ENCODE measurements at places on chromosomes 6 and 20.

- H3K4me3 ChIP-seq: no peak overlapping the region
- no peak overlapping the region for H3K27ac ChIP-seq
- no peaks in the 10 kb centered on the region for H3K36me3 ChIP-seq
- H3K4me1 ChIP-seq: peaks cover 12% of the 10 kb centered on the region
These were observed 108.1 kb downstream of the BCKDHB start for GRCh38 chr6:80214436-80215022.

GRCh38 chr6:105789935-105790334, 296.2 kb upstream of the PRDM1 start:
- H3K36me3 ChIP-seq: peaks cover 10% of the 10 kb centered on the region
- no peak for DNase-seq
- peaks cover 83% of the 10 kb centered on the region for H3K4me1 ChIP-seq
- H3K27me3 ChIP-seq: no peaks in the 10 kb centered on the region
- no peak overlapping the region for H3K27ac ChIP-seq

DNA sequence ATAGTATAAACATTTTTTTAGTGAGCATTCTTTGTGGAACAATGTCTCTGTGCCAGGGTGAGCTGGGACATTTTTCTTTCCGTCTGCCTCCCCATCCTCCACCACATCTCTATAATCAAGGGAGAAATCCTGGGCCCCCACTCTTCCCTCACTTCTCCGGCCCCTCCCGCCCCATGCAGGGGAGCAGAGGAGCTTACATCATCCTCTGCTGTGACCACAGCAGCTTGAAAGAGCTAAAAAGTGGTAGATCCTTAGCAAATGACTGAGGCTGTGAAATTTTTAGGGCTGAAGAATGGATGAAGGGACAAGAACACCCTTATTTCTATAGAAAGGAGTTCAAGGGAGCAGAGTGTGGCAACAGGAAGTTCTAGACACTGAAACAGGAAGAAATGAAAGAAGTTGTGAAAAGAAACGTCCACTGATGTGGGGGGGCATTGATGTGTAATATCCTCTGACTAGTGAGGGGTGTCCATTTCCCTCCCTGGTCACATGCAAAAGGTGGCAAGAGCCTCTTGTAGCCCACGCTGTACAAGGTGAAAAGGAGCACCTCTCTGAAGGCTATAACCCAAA, 380.3 kb upstream of the JARID2 start:
- H3K27ac ChIP-seq: peak overlapping the region; percentile 3
- no peak overlapping the region for H3K4me3 ChIP-seq
- no peaks in the 10 kb centered on the region for H3K27me3 ChIP-seq
- peaks cover 28% of the 10 kb centered on the region for H3K4me1 ChIP-seq

- DNase-seq: no peak
- H3K4me3 ChIP-seq: no peak overlapping the region
- H3K36me3 ChIP-seq: peaks cover 4% of the 10 kb centered on the region
- H3K27ac ChIP-seq: no peak overlapping the region
- H3K27me3 ChIP-seq: no peaks in the 10 kb centered on the region
- no peaks in the 10 kb centered on the region for H3K4me1 ChIP-seq
These were observed 58.8 kb upstream of the MOCS1 start for GRCh38 chr6:39992861-39993622.

DNA sequence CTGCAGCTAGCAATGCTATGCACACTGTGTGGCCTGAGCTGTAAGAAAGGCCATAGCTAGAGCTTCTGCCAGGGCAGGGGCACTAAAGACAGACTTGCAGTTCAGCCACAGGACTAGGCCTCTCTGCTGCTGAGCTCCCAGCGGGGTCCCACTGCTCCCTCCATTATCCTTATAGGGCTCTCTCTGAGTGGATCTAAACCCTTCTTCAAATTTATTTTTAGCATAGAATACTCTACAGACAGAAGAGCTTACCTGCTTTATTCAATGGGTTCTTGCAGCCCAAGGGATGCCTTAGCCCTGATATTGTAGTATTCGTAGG, 100.9 kb upstream of the MLN start:
- no peak for DNase-seq
- no peaks in the 10 kb centered on the region for H3K27me3 ChIP-seq
- H3K27ac ChIP-seq: peak overlapping the region; percentile 83

GRCh38 chr6:20202324-20202658, 10.0 kb downstream of the MBOAT1 start:
- H3K27me3 ChIP-seq: no peaks in the 10 kb centered on the region
- no peak for DNase-seq
- H3K36me3 ChIP-seq: peaks cover 57% of the 10 kb centered on the region
- no peak overlapping the region for H3K4me3 ChIP-seq
- peak overlapping the region; percentile 96 for H3K27ac ChIP-seq

DNA sequence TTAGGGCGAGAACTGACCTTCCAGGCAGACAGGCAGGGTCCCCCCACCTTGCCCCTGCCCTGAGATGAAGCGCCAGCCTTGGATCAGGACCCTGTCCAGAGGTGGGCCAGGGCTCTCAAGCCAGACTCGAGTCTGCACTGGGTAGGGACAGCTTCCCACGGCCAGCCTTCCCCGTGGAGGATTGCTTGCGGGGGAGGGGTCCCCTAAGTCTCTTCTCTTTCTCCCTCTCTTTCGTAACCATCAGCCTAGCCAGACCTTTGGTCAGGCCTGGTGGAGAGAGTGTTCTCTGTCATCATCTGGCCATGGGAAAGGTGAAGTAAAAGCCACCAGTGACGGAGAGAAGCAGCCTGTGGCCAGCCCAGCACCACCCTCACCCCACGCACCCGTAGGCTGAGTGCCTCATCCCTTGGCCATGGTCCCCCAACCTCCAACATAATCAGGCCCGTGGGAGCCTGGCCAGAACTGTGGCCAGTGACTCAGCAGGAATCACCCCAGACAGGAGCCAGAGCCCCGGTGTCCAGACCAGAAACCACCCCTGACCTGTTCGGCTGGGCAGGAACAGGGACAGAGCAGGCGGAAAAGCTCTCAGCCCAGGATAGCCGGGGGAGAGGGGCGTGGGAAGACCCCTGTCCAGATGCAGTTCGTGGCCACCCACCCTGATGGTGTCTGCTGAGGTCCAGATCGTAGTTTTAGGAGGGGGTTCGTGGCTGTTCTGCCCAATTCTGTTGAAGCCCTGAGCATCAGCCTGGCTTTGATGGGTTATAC, 47.1 kb downstream of the SNAI1 start:
- no peaks in the 10 kb centered on the region for H3K36me3 ChIP-seq
- no peak overlapping the region for H3K4me3 ChIP-seq
- DNase-seq: no peak
- no peaks in the 10 kb centered on the region for H3K4me1 ChIP-seq

DNA sequence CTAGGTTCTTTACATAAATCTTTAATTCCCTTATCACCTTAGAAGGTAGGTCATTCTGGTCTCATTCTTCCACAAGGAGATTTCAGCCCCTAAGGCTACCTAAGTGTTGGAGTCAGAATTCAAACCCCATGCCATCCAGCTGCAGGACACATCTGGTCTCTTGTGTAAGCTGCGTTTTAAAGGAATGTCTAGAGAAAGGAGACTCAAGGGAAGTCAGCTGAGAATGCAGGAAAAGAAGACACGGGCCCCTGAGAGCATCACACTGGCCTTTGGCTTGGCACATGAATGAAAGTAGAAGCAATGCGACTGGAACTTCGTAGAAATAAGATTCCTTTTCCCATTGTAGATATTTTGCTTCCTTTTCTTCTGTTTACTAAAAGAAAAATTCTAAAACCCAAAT, 76.7 kb upstream of the SYNJ2 start:
- no peak overlapping the region for H3K4me3 ChIP-seq
- peaks cover 24% of the 10 kb centered on the region for H3K4me1 ChIP-seq
- no peak for DNase-seq
- H3K27ac ChIP-seq: no peak overlapping the region
- H3K27me3 ChIP-seq: no peaks in the 10 kb centered on the region

DNA sequence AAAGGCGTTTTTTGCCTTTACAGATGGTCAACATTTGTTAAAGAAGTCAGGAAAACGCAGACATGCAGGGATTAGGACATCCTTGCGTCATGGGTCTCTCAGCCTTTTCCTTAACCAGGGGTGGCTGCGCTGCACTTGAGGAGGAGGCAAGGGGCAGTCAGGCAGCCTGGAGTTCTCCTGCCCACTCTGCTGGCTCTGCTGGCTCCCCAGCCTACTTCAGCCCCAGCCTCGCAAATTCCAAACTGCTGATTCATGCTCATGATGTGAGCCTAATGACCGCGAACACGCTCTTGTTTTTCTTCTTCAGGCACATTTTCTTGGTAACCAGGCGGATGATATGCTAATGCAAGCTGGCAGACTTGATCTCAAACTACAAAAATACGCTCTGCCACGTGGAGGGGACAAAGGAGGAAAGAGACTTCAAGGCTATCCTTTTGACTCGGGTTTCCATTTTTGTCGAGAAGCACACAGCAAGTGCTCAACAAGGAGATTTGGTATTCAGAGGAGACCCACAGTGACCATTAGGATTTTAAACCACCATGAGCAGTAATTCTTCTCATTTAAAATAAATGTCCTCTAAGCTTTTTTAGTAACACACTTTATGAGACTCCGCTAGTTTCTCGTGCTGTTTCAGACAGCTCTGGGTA, 290.3 kb upstream of the STXBP5 start:
- no peak overlapping the region for H3K4me3 ChIP-seq
- no peak for DNase-seq

- peak overlapping the region; percentile 75 for H3K4me3 ChIP-seq
- H3K36me3 ChIP-seq: peaks cover 73% of the 10 kb centered on the region
- peak overlapping the region; percentile 86 for H3K27ac ChIP-seq
- H3K27me3 ChIP-seq: no peaks in the 10 kb centered on the region
These were observed 13.1 kb downstream of the ZNF217 start for GRCh38 chr20:53580376-53581111.

DNA sequence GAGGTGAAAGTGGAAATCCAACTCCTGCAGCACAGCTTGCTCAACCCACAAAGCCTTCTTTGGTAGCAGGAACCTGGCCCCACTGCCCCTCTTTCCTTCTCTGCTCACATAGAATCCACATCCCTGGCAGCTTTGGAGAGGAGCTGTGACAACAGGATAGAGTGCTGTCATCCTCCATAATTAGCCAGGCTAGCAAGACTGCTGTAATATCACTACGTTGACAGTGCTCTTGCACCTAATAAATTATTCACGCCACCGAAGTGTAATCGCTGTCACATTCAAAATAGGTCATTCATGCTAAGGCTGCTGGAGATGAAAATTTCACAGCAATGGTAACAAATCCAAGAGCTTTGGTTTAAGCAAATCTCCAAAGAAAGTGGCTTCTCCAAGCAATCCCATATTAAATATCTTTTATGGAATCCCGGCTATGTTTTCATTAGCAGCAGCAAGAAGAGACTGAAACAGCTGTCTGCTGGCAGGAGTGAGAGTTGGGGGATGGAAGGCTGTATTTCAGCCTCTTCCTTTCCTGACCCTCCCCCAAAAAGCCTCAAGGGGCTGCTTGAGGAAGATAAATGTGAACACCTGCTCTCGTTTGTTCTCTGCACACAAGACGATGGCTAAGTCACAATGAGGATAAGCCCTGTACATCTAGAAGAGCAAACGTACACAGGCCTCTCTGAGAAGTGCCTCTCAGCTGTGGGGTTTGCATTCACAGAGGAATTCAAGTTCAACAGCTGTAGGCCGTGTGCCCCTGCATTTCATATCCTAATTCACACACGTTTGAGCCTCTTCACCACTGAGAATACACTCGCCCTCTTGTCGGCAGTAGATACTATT, 16.5 kb downstream of the RIPOR2 start:
- H3K36me3 ChIP-seq: peaks cover 36% of the 10 kb centered on the region
- H3K4me1 ChIP-seq: peaks cover 49% of the 10 kb centered on the region

DNA sequence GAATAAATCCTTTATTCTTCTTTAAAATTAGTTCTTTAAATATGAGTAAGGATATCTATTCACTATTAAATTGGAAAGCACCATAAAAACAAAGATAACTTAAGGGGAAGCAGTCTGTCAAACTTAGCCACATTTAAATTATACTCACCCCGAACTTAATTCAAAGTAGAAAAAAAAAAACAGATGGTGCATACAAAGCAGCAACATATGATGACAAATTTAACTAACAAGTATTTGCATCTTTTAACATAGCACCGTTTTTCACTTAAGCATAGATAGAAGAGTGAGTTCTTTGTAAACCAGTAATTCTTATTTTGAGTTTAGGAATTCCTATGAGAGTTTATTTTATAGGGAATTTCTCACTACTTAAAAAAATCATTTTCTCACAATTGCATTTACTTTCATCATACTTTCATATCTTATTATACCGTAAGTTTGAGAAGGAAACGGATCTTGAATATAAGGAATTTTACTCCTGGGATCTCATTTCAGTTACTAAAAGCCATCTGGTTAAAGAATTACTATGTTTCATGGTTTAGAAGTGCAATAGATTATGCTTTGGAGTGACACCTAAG, 828.2 kb upstream of the MAP3K7 start:
- no peaks in the 10 kb centered on the region for H3K4me1 ChIP-seq
- no peak for DNase-seq
- no peaks in the 10 kb centered on the region for H3K27me3 ChIP-seq
- H3K4me3 ChIP-seq: no peak overlapping the region
- H3K27ac ChIP-seq: no peak overlapping the region
- no peaks in the 10 kb centered on the region for H3K36me3 ChIP-seq

DNA sequence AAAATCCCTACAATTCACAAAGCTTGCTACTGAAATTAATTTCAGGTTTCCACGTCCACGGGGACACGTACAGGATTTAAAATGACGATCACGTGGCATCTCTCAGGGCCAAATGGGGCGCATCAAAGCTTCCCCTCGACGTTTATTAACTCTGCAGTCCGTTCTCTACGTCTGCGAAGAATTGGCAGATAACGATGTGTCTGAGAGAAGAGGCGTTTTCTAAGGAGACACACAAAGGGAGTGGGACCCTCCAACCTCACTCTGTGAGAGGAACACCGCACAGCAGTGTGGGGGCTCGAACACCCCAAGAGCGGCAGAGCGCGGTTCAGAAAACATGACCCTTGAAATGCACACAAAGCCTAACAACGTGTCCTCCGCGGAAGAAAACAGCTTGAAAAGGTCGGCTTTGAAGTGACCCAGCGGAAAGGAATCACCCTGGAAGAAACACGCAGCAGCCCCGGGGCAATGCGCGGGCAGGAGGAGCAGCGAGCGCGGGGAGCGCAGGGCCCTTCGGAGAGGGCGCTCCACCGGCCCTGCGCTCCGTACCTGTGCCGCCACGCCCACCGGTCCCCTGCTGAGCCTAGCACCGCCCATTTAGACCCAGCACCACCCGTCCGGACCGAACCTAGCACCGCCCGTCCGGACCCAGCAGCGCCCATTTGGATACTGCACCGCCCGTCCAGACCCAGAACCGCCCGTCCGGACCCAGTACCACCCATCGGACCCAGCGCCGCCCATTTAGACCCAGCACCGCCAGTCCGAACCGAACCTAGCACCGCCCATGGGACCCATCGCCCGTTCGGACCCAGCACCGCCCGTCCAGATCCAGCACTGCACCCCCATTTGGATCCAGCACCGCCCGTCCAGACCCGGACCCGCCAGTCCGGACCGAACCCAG, 1.1 kb upstream of the AFDN start:
- no peak overlapping the region for H3K27ac ChIP-seq
- H3K4me3 ChIP-seq: peak overlapping the region; percentile 83
- no peaks in the 10 kb centered on the region for H3K36me3 ChIP-seq
- no peak for DNase-seq

Data from activated T-helper 2 cell treated with anti-CD3 and anti-CD28 coated beads, Interferon-gamma antibody, Interleukin-2, Interleukin-4, amounts not matched to agents 10 μg/mL and 5 μg/mL and 100 μg/mL, durations not matched to agents 14 hours and 24 hours and 36 hours (primary cell).